ENCODE measurements at places on chromosomes 3 and 15.

DNA sequence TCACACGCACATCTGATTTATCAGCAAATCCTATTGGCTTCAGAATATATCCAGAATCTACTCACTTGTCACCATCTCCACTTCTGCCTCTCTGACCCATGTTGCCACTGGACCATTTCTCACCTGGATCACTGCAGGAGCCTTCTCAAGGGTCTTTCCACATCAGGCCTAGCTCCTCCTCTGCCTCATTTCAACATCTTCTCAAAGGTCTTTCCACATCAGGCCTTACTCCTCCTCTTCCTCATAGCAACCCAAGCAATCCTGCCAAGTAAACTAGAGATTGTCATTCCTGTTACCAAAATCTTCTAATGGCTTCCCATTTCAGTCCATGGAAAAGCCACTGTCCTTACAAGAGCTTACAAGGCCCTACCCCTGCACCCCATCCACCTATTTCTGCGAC is 18.0 kb upstream of the DUT start:
- no peak for DNase-seq

- no peak for DNase-seq
Observed at GRCh38 chr3:33467786-33468185, 27.6 kb upstream of the UBP1 start.

DNA sequence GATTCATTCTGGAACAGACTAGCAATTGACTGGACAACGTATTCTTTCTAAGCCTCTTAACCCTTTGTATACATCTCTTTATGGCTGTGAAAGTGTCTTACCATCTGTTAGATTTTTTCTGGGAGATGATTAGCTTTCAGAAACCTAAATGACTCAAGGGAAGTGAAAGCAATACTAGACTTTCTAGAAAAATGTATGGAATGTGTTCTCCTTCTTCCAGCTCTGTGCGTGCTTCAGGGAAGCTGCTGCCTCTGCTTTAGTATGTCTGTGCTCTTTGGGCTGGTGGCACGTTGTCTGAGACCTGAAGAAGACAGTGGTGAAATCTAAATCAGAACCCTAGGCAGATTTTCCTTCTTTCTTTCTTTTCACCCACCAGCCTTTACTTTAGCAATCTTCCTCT is 89.5 kb downstream of the ITPR1 start:
- DNase-seq, result no peak

DNA sequence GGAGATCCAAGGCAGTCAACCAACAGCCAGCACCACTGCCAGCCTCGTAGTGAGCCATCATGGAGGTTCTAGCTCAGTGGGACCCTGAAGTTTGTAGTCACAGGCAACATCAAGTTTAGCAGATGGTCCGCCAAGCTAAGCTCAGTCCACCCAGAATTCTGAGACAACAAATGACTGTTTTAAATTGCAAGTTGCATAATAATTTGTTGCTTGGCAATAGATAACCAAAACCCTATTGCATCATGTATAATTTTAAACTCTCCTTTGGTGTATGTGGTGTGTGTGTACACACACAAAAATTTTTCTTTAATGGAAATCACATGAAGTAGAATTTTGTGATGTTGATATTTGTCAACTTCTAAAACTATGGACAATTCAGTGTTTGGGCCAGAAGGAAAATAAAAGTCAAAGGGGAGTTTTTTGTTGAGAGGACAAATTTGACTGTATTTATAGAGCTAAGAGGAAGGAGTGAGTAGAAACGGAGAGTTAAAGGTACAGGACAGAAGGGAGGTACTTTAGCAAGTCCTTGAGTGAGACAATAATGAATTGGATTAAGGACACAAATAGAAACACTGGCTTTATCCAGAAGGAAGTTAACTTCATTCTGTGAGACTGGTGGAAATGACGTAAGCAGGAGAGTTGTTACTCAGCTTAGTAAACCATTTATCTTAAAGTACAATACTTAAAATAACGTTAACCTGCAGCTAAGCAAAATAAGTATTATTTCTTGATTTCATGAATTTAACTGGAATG is 83.6 kb downstream of the NCEH1 start:
- DNase-seq, result no peak

GRCh38 chr3:113105966-113106660 is 105.2 kb upstream of the BOC start:
- DNase-seq, result no peak

- DNase-seq, result no peak
Observed at GRCh38 chr15:49990835-49991545, 128.0 kb downstream of the ATP8B4 start.

DNA sequence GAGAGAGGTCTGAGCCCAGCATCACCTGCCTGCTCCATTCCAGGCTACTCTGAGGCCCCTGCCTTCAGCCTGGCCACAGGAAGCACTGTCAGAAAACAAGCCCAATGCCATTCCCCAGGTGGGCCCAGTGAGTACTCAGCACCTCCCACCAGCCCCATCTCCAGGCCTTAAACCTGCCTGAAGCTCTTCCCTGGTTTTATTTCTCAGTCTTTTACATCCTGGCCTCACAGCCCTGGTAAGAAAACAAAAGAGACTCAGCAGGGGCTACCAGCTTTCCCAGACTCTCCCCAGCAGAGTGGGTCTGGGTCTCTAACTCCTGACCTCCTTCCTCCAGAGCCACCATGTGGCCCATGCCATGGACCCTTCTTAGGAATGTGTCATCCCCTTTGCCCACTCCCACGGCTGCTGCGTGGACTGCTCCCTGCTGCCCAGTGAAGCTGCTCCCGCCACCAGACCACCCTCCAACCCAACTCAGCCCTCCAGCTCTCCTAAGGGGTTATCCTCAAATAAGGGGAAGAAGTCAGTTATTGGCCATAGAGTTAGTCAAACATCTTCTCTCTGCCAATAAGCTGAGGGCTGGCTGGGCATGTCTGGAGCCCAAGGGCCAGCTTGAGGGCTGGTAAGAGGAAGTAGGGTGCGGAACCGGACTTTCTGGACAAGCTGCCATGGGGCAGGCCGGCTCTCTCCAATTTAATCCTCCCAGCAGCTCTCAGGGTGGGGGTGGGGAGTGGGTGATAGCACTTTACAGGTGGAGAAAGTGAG is 116.7 kb upstream of the LINGO1 start:
- DNase-seq, result no peak

DNA sequence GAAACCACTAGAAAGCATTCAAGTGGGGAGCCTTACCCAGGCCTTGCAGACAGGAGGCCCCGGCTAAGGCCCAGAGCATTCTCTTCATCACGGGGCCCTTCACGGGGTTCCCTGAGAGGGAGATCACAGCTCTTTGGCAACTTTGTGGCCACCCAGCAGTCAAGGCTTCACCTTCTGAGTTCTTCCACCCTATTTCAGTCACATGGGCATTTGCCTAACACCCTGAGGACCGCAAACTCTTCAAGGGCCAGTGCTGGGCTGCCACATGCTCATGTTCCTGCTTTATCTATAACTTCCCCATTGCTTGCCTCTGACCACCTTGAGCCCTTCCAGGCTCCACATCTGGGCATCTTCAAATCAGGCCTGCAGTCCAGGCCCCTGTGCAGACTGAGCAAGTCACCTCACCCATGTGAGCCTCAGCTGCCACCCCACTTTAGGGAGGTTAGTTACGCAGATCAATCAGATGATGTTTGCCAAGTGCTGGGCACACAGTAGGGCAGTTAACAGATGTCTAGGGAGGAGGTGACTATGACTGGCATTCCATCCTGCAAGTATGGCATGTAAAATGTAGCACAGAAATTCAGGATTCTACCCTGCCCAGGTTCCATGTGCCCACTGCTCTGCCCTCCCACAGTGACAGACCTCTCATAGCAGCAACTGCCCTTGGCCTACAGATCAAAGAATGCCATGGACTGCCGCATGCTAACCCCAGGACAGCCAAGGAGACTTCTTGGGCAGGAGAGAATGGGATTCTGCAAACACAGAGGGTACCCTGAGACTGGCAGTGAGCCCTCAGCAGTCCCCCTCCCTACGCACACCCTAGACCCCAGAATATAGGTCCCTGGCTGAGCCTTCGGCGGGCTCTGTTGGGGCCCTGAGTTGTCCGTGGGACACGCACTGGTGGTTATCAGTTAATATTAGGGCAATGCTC is 37.6 kb upstream of the ZNF710 start:
- DNase-seq, result no peak

- no peak for DNase-seq
Observed at GRCh38 chr3:69252631-69253030, 130.2 kb upstream of the LMOD3 start.

DNA sequence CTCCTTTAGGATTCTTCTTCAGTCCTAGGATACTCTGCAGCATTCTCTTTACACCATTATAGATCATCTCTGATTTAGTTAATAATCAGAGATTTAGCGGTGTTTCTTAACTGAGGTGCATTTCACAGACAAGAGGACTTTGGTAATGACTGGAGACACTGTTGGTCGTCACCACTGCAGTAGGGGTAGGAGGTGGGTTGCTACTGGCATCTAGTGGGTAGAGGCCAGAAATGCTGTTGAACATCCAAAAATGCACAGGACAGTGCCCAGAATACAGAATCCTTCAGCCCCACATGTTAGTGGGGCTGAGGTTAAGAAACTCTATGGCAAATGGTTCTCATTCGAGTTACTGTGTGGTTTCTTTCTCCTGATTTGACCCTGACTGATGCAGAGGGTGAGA is 80.4 kb upstream of the LMCD1 start:
- no peak for DNase-seq
